Ureter (tissue), 1 donor: ENCODE measurements at places on chromosomes 7 and 10. TPM values are rescaled to one million over a fixed set of nuclear protein-coding genes. Genes with fewer than 3 reads are reported as not detected.

Gene SAMD9L
- 15.9 TPM for total RNA-seq

Gene MUC12
- total RNA-seq: 2.1 TPM

Gene CPVL
- 15.6 TPM for total RNA-seq

Gene DENND2A
- total RNA-seq: 14.9 TPM

Gene SPDYE18
- total RNA-seq: 1.7 TPM

Gene NUTM2E
- total RNA-seq: 0.16 TPM

Gene SLC13A4
- total RNA-seq: 0.13 TPM

Gene LOXL4
- total RNA-seq: 3.0 TPM

Gene CDNF
- total RNA-seq: 3.8 TPM

DNA sequence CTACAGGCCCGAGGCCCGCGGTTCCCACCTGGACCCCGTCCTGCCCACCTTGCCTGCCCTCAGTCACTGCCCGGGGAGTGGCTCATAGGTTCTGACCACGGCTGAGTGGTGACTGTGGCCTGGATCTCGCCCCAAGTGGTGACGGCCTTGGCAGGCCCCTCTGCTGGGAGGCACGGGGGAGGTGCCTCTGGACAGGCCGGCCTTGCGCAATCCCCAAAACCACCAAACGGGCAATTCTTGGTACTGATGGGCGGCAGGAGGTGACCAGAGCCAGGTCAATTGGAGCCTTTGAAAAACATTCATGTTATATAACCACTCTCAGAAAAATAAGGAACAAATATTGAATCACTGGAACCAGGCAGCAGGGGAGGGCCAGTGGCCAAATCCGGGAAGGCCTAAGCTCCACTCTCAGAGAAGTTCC, 83.4 kb downstream of the PRKAG2 start:
- DNase-seq: no peak

GRCh38 chr10:2992401-2993198, 74.7 kb upstream of the PFKP start:
- no peak for DNase-seq

GRCh38 chr10:29630205-29631048, 4.3 kb downstream of the SVIL start:
- no peak for DNase-seq

- no peak for DNase-seq
These were observed 9.8 kb upstream of the FZD9 start for GRCh38 chr7:73423519-73424488.

GRCh38 chr7:126700807-126701604, 551.7 kb downstream of the GRM8 start:
- DNase-seq: no peak

- DNase-seq: peak; percentile 95
These were observed at the start of gene STEAP2 for GRCh38 chr7:90211391-90212148. STEAP2 (plus strand) TSS chr7:90211740; CDS start chr7:90225083, 13,343 bp downstream.

DNA sequence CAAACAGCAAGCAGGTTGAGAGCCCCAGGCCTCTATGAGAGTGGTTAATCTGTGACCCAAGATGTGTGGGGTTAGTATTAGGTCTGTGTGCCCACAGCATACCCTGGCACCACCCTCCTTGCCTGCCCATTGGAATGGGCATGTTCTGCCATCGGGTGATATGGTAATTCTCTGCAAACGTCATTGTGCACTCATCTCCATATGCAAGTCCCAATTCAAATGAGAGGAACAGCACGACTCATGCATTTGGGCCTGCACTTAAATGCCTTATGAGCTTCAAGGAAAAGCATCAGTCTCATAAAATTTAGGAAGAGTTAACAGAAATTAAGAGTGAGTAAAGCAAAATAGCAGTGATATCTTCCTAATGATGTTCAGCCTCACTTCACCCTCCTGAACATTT, 133.9 kb upstream of the FGFR2 start:
- DNase-seq: no peak

DNA sequence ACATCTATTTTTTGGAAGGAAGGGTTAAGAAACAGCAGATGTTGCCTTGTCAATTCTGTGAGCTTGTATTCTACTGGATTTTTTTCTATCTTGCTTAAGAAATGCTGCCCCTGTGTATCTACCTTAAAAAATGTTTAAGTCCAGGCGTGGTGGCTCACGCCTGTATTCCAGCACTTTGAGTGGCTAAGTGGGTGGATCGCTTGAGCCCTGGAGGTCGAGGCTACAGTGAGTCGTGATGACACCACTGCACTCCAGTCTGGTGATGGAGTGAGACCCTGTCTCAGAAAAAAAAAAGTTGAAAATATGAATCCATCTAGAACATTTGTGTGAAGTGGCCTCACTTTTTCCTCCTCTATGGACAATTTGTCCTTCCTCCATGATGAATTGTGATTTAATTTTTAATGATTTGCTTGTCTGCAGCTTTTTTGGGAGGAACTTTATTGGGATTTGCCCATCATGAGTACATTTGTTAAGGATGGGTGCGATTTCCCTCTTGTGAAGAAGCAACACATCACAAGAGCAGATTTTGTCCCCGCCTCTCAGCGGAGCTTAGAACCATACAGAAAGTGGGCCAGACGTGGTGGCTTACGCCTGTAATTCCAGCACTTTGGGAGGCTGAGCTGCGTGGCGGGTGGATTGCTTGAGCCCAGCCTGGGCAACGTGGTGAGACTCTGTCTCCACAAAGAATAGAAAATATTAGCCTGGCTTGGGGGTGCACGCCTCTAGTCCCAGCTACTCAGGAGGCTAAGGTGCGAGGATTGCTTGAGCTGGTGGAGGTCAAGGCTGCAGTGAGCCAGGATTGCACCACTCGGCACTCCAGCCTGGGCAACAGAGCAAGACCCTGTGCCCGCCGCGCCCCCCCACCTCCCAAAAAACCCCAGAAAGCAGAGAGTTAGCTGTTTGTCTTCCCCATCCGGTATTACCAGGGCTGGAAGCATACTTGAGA, 57.7 kb downstream of the DNAJB6 start:
- no peak for DNase-seq

- no peak for DNase-seq
These were observed 97.9 kb upstream of the ZNF746 start for GRCh38 chr7:149595541-149595940.

GRCh38 chr10:20020677-20021076, 204.4 kb downstream of the PLXDC2 start:
- no peak for DNase-seq

DNA sequence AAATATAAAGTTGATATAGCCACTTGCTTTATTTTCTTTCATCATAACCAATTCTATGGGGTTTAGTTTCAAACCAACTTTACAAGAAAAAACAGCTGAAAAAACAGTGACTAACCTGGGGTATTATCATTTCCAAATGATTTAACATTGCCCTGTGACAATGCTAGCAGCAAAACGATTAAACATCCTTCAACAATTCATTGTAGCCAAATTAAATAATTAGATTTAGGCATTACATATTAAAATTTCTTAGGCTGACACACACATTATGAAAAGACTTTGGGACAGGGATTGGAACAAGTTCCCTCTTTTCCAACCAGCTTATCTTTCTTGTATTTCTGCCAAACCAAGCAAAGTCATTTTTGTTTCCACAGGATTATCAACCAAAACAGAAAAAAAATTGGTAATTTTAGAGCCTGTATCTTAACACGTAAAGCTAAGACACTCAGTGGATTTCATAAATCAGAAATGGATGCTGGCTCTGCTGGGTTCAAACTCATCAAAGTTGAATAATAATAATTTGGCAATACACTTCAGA, 84.0 kb downstream of the SEMA3D start:
- no peak for DNase-seq

DNA sequence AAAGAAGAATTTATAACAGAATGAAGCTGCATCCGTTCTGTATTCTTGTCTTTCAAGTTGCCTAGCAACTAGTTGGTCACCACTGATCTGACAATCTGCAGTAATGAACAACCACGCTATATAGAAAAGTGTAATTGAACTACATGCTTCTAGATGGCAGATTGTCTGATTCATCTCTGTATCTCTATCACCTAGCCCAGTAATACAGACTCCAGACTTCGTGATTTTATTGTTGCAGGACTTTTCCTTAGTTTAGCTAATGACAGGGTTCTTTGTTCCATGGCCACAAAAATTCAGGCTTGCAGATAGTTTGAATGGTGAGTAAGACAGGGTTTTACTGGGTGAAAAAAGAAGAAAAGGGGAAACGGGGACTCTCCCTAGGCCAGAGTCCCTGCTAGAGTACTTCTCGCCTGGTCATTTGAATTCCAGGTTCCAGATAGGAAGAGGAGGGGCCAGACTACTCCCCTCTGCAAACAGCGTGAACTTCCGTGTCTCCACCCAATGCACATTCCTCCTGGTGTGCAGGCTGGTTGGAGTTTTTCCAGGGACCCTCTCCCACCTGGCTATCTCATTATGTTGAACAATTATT, 45.9 kb downstream of the COL1A2 start:
- DNase-seq: no peak

GRCh38 chr10:69049566-69049961, 38.3 kb upstream of the SRGN start:
- DNase-seq: no peak

DNA sequence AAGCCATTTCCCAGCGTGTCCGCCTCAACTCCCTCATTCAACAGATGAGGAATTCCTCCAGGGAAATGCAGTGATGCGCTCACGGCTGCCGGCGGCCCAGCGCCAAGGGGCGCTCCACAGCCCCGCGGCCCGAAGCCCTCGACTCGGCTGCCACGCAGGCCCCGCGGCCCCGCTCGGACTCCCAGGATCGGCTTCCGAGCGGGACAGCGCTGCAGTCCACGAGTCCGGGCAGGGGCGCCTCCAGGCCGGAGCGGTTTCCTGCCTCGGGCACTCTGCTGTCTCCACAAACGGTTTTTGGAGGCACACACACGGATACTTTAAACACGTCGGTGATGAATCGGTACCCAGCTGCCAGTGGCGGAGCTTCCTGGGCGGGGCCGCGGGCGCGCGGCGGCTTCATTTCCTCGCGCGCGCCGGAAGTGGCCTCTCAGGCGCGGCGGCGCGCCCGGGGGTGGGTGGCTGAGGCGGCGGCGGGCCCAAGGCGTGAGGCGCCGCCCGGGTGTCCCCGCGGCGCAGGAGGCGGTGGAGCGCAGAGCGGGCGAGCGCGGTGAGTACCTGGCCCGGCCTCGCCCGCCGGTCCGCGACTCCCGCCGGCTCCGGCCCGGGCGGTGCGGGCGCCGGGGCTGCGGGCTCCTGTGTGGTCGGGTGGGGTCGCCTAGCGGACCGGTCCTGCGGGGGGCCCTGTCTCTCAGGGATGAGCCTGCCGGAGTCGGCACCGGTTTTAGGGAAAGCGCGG, at the start of gene CSGALNACT2:
Gene CSGALNACT2 (plus strand): TSS at position 425 of the 736 bp plus-strand sequence. CDS start 16,705 bp downstream, outside the sequence.
- peak; percentile 84 for DNase-seq

- peak; percentile 13 for DNase-seq
These were observed 124.1 kb downstream of the SMURF1 start for GRCh38 chr7:99019523-99020412.

DNA sequence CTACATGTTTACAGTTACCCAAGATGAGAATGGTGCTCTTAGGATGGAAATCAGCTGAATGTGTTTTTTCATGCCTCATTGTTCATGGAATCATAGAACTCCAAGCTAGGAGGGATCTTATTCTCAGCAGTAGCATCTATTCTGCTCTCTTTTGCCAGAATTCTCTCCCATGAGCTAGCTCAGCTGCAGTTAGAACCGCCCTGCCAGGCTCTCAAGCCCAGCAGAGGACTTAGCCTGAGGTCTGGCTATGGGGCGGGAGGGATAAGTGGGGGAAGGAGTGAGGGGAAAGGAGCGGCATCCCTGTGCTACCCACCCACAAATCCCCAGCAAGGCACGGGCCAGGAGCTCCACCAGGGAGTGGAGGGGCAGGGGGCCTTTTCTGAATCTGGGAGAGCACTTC, 120.7 kb upstream of the PLXNA4 start:
- no peak for DNase-seq

DNA sequence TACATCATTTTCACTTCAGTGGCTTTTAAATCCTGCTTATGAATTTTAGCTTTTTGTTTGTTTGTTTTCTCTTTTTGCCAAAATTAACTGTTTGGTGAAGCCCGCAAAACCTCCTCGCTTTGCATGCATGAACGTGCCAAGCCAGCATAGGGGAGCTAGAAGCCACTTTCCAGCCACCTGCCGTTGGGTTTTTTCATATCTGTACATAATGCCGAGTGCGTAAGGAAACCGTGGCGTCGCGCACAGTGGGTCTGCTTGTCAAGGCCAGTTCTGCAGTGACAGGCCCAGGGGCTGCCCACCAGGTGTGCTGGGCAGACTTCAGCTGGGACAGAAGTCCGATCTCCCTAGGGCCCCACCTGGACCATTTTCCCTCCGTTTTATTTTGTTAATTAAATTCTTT, 41.1 kb downstream of the WIPI2 start:
- DNase-seq: no peak

DNA sequence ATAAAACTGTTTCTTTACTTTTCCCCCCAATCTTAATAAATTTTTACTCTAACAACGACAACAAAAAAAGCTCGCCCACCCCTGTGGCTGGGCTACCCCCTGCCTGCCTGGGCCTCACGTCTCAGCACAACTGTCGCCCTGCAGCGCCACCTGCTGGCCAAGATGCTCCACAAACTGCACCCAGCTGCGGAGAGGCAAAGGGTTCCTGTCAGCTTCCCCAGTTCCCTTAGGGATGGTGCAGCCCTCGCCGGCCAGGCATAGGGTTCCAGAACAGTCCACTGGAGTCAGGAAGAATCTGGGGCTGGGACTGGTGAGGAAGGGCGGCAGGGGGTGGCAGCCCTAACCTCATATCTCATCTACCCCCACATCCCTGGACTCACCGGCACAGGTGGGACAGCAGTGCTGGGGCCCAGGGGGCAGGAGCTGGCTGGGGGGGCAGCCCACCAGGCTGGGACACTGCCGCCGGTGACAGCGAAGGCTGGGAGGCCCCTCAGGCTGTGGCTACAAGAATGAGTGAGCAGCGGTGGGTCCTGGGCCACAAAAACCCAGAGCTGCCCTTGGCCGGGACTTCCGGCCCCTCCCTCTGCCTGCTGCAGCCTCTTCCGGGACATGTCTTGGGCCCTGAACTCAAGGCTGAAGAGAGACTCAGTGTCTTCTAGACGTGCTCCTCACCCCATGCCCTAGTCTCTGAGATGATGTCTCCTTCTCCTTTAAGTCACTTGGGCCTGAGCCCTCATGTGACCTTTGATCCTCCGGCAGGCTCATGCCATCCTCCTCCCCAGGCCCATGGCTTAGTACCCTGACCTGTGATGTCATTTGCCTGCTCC, 21.2 kb downstream of the ATP6V1F start:
- peak; percentile 84 for DNase-seq

- no peak for DNase-seq
These were observed 19.4 kb upstream of the SRGN start for GRCh38 chr10:69068549-69068948.

- no peak for DNase-seq
These were observed 329.9 kb downstream of the PTPRN2 start for GRCh38 chr7:158257516-158258410.

DNA sequence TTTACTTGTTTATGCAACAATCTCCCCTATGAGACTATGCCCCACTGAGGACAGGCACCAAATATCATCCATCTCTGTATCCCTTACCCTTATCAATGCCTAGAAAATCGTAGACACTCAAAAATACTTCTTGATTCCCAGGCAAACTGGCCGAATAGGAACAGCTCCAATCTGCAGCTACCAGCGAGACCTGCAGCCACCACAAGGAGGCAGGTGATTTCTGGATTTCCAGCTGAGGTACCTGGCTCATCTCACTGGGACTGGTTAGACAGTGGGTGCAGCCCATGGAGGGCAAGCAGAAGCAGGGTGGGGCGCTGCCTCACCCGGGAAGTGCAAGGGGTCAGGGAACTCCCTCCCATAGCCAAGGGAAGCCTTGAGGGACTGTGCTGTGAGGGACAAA, 10.8 kb upstream of the PPP1R3C start:
- no peak for DNase-seq

GRCh38 chr7:81355911-81356310, 413.9 kb downstream of the HGF start:
- no peak for DNase-seq
